ENCODE measurements at places on chromosomes 6 and 20.
A peak's percentile ranks its signal among the peaks of the same experiment; 100 is the strongest.

- DNase-seq, result peak; percentile 33
Observed at GRCh38 chr20:24917797-24918578, 31.1 kb upstream of the CST7 start.

DNA sequence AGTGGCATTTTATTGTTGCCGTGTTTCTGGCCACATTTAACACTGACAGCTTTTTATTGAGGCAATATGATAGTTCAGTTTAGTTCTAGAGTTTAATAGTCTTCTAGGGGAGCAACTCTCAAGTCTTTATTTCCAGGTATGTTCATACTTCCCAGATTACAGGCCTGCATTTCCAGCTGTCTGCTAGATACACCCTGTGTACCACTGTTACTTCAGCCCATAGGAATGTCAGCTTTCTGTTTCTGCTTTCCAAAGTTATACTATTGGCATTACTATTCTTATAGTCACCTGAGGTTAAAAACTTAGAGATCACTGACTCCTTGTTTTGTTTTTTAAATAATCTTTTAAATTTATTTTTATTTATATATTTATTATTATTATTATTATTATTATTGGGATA lies 7.6 kb downstream of the ZNF451 start:
- DNase-seq, result no peak

DNA sequence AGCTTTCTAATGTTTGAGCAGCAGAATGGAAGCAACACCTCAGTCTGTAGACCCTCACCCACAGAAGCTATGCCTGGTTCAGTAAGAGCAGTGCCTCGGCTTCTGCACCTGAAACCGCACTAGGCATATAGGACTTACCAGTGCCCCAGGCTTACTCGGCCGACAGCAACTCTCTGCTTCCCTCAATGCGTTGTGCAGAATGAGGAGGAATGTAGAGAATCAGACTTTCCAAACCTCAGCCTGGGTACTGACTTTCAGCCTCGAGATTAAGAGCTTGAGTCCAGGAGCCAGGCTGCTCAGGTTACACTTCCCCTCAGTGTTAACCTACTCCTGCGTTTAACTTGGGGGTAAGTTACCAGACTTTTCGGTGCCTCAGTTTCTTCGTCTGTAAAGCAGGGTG lies 8.6 kb downstream of the EYA2 start:
- no peak for DNase-seq

DNA sequence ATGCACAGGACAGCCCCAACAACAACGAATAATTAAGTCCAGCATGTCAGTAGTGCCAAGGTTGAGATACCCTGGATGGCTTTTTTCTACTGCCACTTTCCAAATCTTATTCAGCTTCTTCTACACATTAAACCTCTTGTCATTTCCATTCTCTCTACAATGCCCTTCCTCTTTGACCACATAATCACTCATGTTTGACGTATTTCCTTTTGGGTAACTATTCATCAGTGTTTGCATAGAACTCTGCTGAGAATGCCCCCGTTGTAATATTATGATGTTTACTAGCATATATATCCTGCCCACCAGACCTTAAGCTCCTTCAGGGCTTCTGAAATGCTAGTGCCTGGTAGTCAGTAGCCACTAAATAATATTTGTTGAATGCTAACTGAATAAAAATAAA lies 515.3 kb upstream of the RNF217 start:
- no peak for DNase-seq

GRCh38 chr6:56505512-56506260 lies 137.0 kb downstream of the DST start:
- no peak for DNase-seq

- DNase-seq, result no peak
Observed at GRCh38 chr20:61052776-61053442, 199.2 kb upstream of the CDH4 start.

DNA sequence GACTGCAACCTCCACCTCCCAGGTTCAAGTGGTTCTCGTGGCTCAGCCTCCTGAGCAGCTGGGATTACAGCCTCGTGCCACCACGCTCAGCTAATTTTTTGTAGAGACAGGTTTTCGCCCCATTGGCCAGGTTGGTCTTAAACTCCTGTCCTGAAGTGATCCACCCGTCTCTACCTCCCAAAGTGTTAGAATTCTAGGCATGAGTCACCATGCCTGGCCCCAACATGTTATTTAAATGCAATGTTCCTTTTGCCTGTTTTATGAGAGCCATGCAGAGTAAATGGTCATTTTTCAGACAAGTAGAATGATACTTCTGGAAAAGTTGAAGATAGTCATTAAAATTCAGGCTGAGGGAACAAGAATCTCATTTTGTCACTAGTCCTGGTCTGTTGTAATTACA lies 43.8 kb upstream of the RPS6KA2 start:
- no peak for DNase-seq

GRCh38 chr20:37413379-37413778 lies 67.4 kb downstream of the SRC start:
- no peak for DNase-seq

- DNase-seq, result no peak
Observed at GRCh38 chr6:43667245-43668150, 20.1 kb downstream of the MRPS18A start.

DNA sequence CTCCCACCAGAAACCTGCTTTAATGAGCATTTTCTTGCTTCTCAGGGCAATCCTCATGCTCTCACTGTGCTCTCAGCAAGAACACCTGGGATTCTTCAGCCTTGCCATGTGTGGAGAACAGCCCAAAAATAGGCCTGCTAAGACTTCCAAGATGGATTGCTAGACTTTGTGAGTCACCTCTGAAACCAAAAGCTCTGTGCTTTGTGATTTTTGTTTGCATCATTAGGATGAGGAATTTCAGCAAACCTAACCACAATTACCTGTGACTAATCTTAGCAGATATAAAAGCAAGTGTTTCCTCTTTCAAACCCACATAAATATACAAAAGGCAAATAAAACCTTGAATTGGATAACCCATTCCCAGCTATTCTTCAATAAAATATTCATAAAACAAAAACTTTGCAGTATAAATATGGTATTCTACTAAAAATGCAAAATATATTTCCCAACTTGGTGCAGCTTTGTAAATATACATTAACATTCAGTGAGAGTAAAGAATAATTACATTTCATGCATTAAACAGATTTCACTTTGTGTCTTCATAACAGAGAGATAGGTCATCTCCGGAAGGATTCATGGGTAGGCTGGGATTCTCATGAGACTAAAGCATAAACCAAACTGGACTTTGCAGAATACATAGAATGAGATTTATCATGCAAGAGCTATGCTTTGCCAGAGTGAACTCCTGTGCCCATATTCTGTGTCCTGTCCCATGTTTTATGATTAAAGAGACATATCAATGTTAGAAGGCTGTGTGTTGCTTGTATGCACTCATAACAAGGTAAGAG lies 33.5 kb downstream of the TPBG start:
- DNase-seq, result peak; percentile 90

DNA sequence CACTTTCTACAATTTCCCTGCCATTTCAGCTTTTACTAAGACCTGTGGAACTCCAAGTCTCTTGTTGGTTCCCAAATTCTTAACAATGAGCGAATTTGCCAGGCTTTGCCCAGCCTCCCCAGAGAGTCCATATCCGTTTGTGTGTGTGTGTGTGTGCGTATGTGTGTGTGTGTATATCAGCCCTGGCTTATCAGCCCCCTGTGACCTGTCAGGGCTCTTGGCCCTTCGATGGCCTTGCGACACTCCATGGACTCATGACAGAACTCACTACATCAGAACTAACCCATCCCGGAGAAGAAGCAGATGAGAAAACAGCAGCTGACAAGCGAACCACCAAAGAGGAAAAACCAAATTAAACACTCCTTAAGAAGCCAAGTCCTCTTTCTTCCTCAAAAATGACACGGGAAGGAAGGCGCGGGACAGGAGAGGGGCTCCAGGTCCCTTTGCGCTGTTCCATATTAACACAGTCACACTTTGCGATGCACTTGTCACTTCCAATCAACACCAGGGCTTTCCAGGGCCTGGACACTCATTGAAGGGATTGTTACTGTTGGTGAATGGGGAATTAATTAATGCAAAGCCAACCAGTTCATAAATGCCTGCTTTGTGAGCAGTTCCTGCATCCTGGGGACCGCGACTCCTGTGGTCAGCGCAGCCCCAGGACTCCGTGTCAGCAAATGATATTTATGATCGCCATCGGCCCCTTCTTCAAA lies 524.0 kb downstream of the CD83 start:
- no peak for DNase-seq

- DNase-seq, result no peak
Observed at GRCh38 chr6:145480024-145480423, 255.3 kb downstream of the EPM2A start.

- no peak for DNase-seq
Observed at GRCh38 chr6:110221738-110222137, 41.5 kb downstream of the CDC40 start.

GRCh38 chr6:107543088-107543487 lies 53.2 kb downstream of the SOBP start:
- DNase-seq, result no peak

DNA sequence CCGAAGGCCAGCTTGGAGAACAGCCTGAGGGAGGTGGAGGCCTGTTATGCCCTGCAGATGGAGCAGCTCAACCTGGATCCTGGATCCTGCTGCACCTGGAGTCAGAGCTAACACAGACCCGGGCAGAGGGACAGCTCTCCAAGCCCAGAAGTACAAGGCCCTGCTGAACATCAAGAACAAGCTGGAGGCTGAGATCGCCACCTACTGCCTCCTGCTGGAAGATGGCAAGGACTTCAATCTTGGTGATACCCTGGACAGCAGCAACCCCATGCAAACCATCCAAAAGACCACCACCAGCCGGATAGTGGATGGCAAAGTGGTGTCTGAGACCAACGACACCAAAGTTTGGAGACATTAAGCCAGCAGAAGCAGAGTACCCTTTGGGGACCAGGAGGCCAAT lies 223.5 kb upstream of the ID4 start:
- DNase-seq, result no peak

GRCh38 chr20:45427236-45428149 lies 11.6 kb downstream of the PIGT start:
- no peak for DNase-seq

- no peak for DNase-seq
Observed at GRCh38 chr20:33757046-33757445, 25.2 kb downstream of the ZNF341 start.

- peak; percentile 4 for DNase-seq
Observed at GRCh38 chr20:62623488-62624324, 18.6 kb upstream of the SLCO4A1 start.

GRCh38 chr6:121771937-121772720 lies 336.7 kb downstream of the GJA1 start:
- DNase-seq, result no peak

- no peak for DNase-seq
Observed at GRCh38 chr6:119124079-119124824, 45.8 kb upstream of the FAM184A start.

DNA sequence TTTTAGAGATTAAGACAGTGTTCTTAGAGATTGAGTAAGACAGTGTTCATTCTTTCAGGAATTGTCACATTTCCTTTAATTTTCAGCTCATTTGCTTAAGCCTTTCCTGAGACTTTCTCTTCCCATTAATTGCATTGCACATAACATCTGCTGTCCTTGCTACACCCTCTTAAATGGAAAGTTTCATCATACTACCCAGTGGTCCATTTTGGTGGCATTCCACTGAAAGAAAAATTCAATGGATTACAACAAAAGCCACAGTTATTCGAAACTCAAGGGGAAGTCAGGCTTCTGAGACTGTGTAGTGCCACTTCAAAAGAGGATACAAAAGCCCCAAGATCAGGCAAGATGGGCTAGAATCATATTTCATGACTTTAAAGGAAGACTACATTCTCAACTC lies 64.0 kb downstream of the RSPO3 start:
- no peak for DNase-seq

DNA sequence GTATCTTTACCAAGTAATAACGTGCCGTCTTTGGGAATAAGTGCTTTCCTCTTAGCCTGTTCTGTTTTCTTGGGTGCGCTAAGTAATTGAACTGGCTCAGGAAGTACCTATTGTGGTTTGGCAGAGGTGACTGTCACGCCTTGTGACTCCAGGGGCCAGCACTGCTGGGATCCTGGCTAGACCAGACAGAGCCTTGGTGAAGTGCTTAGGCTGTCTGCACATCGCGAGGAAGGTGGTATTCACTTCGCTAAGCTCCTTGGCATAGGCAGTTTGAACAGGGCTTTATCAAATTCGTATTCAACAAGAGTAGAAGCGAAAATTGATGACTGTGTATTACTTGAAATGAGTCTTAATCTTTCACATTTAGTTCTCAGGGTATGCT lies 17.6 kb downstream of the PRDM1 start:
- DNase-seq, result no peak

GRCh38 chr20:11844691-11845090 lies 73.0 kb upstream of the BTBD3 start:
- no peak for DNase-seq

- peak; percentile 4 for DNase-seq
Observed at GRCh38 chr6:136326038-136326553, 36.5 kb upstream of the BCLAF1 start.

GRCh38 chr20:63059684-63060056 lies 52.9 kb upstream of the BHLHE23 start:
- no peak for DNase-seq

DNA sequence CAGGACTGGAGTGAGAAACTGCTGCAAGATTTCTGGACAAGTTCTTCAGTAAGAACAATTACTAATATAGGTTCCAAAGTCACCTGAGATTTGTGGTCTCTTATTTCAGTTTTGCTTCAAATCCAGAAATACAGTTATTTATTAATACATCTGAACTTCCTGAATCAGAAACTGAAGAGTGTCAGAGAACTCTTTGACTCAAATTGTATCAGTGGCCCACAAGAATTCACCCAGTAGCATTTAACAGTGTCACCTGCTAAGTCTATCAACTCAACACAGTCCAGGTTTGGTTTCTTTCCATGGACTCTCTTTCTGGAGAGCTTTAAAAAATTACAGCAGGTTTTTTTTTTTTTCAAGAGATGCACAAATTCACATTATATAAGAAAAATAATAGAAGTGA lies 18.8 kb upstream of the NHSL1 start:
- no peak for DNase-seq

All from AG04450 (cell line).